ENCODE measurements at places on chromosomes 1 and 21.

- DNase-seq: no peak
Measured at GRCh38 chr21:31489726-31490125, 145.7 kb upstream of the TIAM1 start.

- no peak for DNase-seq
Measured at GRCh38 chr1:225422031-225422605, 5.7 kb downstream of the LBR start.

- no peak for DNase-seq
Measured at GRCh38 chr1:229550812-229551567, 7.5 kb downstream of the ABCB10 start.

DNA sequence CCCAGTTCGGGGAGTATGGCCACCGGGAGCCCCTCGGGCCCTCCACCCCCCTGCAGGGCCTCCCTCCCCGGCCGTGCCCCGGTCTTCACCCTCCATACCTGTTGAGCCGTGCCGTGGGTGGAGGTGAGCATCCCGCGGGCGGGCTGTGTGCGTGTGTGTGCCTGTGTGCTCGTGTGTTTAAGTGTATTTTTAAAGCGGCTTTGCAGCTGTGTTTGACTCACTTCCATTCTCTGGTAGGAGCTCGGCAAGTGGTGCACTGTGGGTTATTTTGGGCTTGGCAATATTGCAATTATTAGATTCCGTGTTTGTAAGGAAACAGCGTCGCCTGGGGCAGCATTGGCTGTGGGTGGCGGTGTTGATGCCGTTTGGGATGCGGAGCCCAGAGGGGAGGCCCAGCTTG, 20.3 kb upstream of the PLCH2 start:
- no peak for DNase-seq

Measured in stimulated activated CD8-positive, alpha-beta memory T cell treated with anti-CD3 and anti-CD28 coated beads, Interleukin-2, amount 100 ng/mL, for 1 hour (primary cell).